SW 1271 (cell line): ENCODE measurements at places on chromosomes 6 and 20.

DNA sequence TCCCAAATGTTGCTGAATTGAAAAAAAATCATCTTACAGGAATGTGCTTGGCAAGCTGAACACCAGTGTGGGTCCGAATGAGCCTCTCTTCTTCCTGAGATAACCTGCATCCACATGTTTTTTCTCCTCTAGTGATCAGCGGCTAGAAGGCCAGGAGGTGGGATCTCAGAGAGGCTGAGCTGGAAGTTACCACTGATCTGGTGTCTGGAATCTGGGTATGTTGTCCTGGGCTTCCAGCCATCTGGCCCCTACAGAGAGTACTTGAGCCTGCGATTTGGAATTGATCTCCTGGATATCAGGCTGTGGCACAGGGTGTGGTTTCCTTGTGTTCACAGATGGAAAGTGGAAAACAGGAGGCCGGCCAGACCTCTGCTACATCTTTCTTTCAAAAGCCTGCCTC lies 35.9 kb downstream of the SULF2 start:
- DNase-seq: no peak

- no peak for DNase-seq
Observed at GRCh38 chr6:52297433-52297832, 12.9 kb upstream of the MCM3 start.

GRCh38 chr6:27128311-27129094 lies 119.0 kb upstream of the PRSS16 start:
- DNase-seq: no peak

DNA sequence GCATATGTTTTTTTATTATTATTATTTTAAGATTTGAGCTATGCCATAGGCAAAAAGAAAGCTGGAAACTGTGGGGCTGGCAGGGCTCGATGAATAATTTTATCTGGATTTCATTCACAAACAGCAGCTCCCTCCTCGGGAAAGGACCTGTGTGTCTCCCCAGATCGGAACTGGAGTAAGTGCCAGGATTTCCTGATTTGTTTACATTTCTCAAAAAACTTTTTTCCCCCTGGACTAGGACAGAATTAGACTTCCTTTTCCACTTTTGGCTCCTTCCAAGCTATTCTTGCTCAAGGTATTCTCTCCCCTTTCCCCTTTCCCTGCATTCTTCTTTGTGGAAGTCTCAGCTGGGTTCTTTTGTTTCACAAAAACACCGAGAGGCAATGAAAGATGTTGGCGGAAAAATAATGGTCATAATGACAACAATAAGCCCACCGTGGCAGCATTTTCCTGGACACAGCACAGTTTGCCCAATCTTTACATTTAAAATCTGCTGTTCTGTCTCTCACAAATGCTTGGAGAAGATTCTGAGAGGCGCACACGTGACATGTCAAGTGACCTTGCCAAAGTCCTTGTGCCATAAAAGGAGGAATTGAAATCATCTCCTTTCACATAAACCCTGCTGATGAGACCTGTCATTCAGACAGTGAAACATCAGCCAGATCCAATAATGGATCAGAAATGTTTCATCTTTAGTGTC lies 85.8 kb upstream of the PREP start:
- no peak for DNase-seq

DNA sequence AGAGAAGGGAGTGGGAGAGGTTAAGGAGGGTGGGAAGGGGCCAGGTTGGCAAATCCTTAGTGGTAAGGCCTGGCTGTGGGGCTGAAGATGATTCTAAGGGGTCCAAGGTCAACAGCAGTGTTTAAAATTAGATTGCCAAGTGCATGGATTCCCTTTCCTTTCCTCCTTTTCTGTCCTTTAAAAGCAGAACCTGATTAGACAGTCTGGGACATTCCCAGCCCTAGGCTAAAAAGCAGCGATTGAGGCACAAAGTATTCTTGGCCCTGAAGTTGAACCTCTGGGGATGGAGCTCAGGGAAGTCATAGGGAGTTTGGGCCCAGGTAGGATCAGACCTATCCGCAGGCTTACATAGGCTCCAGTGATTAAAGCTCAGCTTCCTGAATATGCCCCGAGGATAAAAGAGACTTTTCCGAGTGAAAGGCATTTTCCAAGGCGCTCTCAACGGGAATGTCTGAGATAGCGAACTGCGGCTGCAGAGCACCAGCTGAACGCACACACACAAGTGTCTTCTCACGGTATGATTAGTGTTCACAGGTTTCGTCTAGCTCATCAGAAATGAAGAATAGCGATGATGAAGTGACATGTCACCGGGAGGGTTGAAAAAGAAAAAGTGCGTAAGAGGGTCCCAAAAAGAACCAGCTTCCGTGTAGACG lies 787 bp upstream of the CARMIL1 start:
- no peak for DNase-seq

DNA sequence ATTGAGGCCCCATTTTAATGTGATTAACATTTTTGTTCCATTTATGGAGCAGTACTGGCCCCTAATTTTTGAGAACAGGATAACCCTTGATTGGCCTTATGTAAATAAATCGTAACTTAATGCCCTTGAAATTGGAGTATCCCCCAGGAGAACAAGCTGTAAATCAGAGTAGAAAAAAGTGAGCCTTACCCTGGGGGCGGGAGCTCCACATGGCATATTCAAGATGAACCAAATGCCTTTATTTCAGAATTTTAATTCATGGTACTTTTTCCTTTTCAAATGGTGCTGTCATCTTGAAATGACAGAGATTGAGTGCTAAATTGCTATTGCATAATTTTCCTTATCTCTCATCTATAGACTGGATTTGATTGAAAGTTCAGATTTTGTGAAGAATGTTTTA lies 809.5 kb upstream of the FLRT3 start:
- DNase-seq: no peak

DNA sequence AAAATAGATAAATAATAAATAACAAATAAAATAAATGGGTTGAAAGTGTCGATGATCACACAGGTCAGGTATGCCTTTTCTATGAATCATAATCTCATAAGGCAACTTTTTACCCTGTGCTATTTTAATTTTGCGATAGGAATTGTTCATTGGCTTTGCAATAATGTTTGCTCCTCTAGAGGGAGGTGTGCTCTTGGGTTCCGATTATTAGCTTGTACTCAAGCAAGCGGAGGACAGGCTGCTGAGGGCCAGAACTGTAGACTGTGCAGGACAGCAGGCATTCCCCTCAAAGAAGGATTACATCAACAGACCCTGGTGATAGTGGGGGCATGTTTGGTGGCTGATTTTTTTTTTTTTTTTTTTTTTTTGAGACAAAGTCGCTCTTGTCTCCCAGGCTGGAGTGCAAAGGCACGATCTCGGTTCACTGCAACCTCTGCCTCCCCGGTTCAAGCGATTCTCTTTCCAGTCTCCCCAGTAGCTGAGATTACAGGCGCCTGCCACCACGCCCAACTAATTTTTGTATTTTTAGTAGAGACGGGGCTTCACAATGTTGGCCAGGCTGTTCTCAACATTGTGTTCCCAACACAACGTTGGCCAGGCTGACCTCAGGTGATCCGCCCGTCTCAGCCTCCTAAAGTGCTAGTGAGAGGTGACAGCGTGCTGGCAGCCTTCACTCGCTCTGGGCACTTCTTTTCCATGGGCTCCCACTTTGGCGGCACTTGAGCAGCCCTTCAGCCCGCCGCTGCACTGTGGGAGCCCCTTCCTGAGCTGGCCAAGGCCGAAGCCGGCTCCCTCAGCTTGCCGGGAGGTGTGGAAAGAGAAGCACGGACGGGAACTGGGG lies 35.6 kb downstream of the RIOK1 start:
- no peak for DNase-seq

DNA sequence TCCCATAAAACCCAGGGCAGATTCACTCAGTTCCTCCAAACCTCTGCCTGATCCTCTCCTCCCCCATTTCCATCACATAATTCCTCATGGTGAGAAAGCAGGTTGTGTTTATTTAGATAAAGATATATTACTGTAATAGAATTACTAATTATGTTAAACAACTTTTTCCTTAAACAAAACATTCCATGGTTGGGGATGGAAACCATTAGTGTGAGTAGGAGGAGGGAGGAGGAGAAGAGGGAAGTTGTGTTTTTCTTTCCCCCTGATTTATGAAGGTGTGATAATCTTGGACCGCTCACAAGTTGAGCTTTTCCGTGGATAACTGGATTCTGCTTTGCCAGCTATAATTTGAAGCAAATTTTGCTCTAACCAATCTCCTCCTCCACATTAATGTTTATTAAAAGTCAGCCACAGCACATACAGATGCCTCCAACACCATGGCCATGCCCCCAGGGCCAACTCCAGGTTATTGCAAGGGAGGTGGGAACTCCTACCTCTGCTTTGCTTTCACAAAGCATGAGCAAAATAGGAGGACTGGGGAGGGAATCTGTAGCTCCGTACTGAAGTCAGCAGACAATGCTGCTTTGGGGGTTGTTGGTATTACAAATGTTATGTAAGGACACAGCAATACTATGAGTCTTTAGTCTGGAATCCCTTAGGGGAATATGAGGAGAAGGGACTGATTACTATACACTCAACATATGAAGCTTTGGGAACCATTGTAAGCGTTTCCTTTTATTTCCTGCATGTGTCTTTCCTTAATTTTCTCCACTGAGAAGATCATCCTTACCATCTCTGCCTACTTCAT lies 542.0 kb downstream of the DHX35 start:
- DNase-seq: no peak
